ENCODE measurements at places on chromosomes 12 and 14.

DNA sequence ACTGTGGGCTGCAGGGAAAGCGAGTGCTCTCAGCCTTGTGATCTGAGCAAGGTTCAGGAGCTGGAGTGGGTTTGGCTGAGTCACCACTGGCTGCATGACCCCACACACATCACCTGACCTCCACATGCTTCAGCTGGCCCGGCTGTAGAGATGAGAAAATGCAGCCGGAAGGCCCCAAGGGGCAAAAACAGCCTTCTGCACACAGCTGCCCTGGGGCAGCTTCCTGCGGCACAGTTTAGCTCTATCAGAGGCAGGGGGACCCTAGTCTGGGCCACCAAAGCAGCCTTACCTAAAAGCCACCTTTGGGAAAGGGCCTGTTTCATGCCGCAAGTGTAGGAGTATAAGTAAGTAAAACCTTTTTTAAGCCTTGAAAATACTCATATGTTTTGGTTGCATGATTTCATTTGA lies 123.3 kb downstream of the SSPN start:
- peak; percentile 81 for DNase-seq

DNA sequence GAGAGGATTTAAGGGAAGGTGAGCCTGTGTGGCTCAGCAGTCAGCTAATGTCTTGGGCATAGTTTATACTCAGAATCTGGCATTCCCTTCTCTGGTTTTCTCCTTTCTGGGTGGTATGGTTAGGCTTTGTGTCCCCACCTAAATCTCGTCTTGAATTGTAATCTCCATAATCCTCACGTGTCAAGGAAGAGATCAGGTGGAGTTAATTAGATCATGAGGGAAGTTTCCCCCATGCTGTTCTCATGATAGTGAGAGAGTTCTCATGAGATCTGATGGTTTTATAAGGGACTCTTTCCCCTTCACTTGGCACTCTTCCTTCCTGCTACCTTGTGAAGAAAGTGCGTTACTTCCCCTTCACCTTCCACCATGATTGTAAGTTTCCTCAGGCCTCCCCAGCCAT lies 169.8 kb upstream of the PELI2 start:
- DNase-seq: no peak

- DNase-seq: no peak
Observed at GRCh38 chr12:88111074-88111652, 30.7 kb downstream of the CEP290 start.

- no peak for DNase-seq
Observed at GRCh38 chr12:47835006-47835830, 15.5 kb upstream of the HDAC7 start.

DNA sequence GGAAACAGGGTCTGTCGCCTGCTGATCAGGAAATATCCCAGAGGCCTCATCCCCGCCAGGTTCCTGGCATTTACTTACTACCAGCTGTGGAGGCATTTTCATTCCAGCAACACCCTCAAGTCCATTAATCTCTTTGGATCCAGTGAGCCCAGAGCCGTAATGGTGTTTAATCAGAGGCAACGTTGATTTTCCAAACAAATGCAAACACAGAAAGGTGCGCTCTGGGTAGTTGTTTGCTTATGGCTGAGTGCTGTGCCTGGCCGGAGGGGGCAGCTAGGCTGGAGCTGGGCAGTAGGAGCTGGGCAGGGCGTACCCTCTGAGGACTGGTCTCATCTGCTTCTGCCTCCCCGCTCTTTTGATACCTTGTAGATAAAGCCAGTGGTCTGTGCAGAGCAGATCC lies 110.6 kb downstream of the ADCK1 start:
- no peak for DNase-seq

- DNase-seq: no peak
Observed at GRCh38 chr14:61281186-61281947, at the start of gene TMEM30B. Gene TMEM30B (minus strand): TSS chr14:61281338. CDS start chr14:61281147, 191 bp downstream.

DNA sequence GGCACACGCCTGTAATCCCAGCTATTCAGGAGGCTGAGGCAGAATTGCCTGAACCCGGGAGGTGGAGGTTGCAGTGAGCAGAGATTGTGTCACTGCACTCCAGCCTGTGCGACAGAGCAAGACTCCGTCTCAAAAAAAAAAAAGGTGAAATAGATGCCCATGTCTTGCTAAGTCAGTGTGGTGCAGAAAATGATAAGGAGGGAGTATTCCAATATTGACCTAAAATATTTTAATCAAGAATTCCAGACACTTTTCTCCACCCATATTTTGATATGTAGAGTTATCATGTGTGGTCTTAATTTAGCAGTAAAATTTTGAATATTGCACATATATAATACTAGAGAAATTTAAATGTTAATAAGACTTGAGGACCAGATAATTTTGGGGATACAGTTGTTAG lies 57.7 kb downstream of the WNK1 start:
- DNase-seq: no peak

DNA sequence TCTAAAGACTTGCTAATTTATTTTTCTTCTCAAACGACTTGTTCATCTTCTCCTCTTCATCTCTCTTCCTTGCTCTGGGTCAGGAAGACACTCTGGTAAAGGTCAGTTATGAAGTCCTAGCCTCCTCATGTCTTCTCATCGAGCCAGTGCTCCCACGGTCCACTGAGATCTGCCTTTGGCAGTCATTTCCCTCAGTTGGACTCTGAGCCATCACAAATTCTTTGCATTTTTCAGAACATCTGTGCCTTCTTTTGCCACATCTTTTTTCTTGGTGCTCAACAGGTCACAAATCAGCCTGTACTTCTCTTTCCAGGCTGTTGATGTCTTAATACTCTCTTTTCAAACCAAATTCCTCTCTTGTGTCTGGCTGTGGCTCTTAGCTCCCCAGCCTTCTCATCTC lies 49.7 kb downstream of the IGF1 start:
- no peak for DNase-seq

GRCh38 chr12:108129017-108129812 lies at the start of gene WSCD2:
Gene WSCD2 (plus strand): TSS chr12:108129288. CDS start chr12:108195833, 66,545 bp downstream.
- DNase-seq: no peak

All from retinal pigment epithelial cell (primary cell).